Kidney (tissue), 22 donors: ENCODE measurements at places on chromosomes 1 and 21. TPM values are rescaled to one million over a fixed set of nuclear protein-coding genes. Genes with fewer than 3 reads are reported as not detected.

The FALEC gene
- polyA plus RNA-seq, result not detected

The SLC1A7 gene
- polyA plus RNA-seq, result 1.0 TPM

The RCAN1 gene
- 55.3 TPM for polyA plus RNA-seq

The BRINP3 gene
- 1.4 TPM for polyA plus RNA-seq

The SPRR2F gene
- not detected for polyA plus RNA-seq

The ORC1 gene
- 0.37 TPM for polyA plus RNA-seq

The MAP1LC3C gene
- not detected for polyA plus RNA-seq

The INSRR gene
- polyA plus RNA-seq, result 2.4 TPM

The S100A7 gene
- not detected for polyA plus RNA-seq

The UBE2J2 gene
- 57.4 TPM for polyA plus RNA-seq

The RAVER2 gene
- polyA plus RNA-seq, result 7.7 TPM

The PHACTR4 gene
- polyA plus RNA-seq, result 23.2 TPM

The SPEN gene
- polyA plus RNA-seq, result 9.4 TPM

The TNFRSF9 gene
- not detected for polyA plus RNA-seq

The LDLRAD1 gene
- not detected for polyA plus RNA-seq

The KRTAP7-1 gene
- not detected for polyA plus RNA-seq

The KCNJ6 gene
- polyA plus RNA-seq, result not detected

The NTRK1 gene
- polyA plus RNA-seq, result 1.3 TPM

The APOBEC4 gene
- not detected for polyA plus RNA-seq

The ADGRB2 gene
- polyA plus RNA-seq, result 5.3 TPM

The AKR1A1 gene
- 431 TPM for polyA plus RNA-seq

The RGS13 gene
- polyA plus RNA-seq, result not detected

The SLAMF6 gene
- polyA plus RNA-seq, result not detected

The SLAMF1 gene
- 0.13 TPM for polyA plus RNA-seq

The PPOX gene
- polyA plus RNA-seq, result 29.4 TPM

The HEYL gene
- polyA plus RNA-seq, result 7.2 TPM

The VTCN1 gene
- 26.5 TPM for polyA plus RNA-seq

The SLFNL1 gene
- polyA plus RNA-seq, result 0.32 TPM

The ABCA4 gene
- polyA plus RNA-seq, result 2.1 TPM

The DISP3 gene
- not detected for polyA plus RNA-seq

The CYP4X1 gene
- polyA plus RNA-seq, result 5.6 TPM

The SORT1 gene
- polyA plus RNA-seq, result 33.5 TPM

The TDRD5 gene
- polyA plus RNA-seq, result 1.5 TPM

The RAB42 gene
- 0.32 TPM for polyA plus RNA-seq

The ZNF593OS gene
- not detected for polyA plus RNA-seq

The NEXN gene
- 6.5 TPM for polyA plus RNA-seq

The DIP2A gene
- polyA plus RNA-seq, result 8.7 TPM

The FBXO2 gene
- polyA plus RNA-seq, result 38.4 TPM

The LCE6A gene
- polyA plus RNA-seq, result not detected

The CFAP107 gene
- polyA plus RNA-seq, result not detected

The CD34 gene
- polyA plus RNA-seq, result 69.4 TPM

The SLC6A17 gene
- polyA plus RNA-seq, result 1.7 TPM

The FCRLA gene
- not detected for polyA plus RNA-seq

The PSRC1 gene
- 3.5 TPM for polyA plus RNA-seq

The DMRTA2 gene
- not detected for polyA plus RNA-seq

The AKR7A2 gene
- 139 TPM for polyA plus RNA-seq

The GSTM2 gene
- polyA plus RNA-seq, result 116 TPM

The FABP3 gene
- polyA plus RNA-seq, result 542 TPM

The RAB3GAP2 gene
- polyA plus RNA-seq, result 7.6 TPM

The KRTAP10-7 gene
- not detected for polyA plus RNA-seq

The LRRC53 gene
- polyA plus RNA-seq, result not detected

The SMCP gene
- not detected for polyA plus RNA-seq

The LY9 gene
- polyA plus RNA-seq, result 0.41 TPM

The MPL gene
- polyA plus RNA-seq, result not detected
